ENCODE measurements at places on chromosomes 12 and 14.

DNA sequence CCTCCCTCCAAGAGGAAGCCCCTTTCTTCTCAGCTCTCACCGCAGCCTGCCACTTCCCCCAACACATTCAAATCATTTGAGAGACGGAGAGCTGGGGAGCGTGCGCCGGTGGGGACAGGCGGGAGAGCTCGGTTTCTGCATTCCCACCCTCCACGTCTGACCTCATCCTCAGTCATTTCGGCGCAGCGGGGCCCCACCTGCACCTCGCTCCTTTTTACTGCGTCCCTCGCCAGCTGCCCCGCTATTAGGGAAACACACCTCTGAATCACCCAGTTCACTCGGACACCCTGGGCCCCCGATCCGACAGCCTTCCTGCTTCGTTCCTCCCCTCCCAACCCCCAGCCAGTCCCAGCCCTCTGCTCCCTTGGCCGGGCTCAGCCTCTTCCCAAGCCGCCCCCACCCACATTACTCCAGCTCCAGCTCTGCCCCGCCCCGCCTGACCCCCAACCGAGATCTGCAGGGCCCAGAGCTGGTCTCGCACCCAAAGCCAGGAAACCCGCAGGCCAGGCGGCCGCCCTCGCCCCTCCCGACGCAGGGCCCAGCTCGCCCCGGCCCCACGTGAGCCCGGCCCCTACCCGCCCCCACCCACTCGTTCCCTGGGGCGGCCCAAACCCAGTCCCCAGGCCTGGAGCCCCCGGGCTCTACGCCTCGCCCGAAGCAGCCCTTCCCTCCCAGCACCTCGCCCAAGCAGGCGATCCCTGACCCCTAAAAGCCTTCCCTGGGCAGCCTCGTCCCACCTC lies 783 bp downstream of the CORO1C start:
- peak overlapping the region; percentile 97 for H3K27ac ChIP-seq
- no peaks in the 10 kb centered on the region for H3K27me3 ChIP-seq
- H3K36me3 ChIP-seq = peaks cover 76% of the 10 kb centered on the region
- H3K4me3 ChIP-seq = peak overlapping the region; percentile 81

DNA sequence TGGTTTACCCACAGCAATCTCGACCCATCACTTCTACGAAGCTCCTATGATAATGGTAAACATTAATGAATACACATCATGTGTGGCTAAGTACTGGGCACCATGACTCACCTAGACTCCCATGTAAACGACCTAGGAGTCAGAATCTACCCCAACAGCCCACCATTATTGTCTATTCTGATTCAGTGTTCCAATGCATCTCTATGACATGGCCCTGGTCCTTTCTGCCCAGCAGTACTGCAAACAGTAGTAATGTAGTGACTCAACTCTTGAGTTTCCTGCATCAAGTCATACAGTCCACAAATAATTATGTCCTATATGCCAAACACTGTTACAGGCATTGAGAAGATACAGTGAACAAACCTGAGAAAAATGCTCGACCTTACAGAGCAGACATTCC lies 14.6 kb downstream of the GTF2A1 start:
- H3K27me3 ChIP-seq = no peaks in the 10 kb centered on the region
- peaks cover 7% of the 10 kb centered on the region for H3K36me3 ChIP-seq
- H3K27ac ChIP-seq = no peak overlapping the region
- DNase-seq = no peak

- H3K4me1 ChIP-seq = no peaks in the 10 kb centered on the region
- H3K4me3 ChIP-seq = no peak overlapping the region
- peak; percentile 91 for DNase-seq
- H3K27me3 ChIP-seq = no peaks in the 10 kb centered on the region
- H3K36me3 ChIP-seq = no peaks in the 10 kb centered on the region
These were observed 29.1 kb downstream of the NFYB start for GRCh38 chr12:104108755-104109445.

DNA sequence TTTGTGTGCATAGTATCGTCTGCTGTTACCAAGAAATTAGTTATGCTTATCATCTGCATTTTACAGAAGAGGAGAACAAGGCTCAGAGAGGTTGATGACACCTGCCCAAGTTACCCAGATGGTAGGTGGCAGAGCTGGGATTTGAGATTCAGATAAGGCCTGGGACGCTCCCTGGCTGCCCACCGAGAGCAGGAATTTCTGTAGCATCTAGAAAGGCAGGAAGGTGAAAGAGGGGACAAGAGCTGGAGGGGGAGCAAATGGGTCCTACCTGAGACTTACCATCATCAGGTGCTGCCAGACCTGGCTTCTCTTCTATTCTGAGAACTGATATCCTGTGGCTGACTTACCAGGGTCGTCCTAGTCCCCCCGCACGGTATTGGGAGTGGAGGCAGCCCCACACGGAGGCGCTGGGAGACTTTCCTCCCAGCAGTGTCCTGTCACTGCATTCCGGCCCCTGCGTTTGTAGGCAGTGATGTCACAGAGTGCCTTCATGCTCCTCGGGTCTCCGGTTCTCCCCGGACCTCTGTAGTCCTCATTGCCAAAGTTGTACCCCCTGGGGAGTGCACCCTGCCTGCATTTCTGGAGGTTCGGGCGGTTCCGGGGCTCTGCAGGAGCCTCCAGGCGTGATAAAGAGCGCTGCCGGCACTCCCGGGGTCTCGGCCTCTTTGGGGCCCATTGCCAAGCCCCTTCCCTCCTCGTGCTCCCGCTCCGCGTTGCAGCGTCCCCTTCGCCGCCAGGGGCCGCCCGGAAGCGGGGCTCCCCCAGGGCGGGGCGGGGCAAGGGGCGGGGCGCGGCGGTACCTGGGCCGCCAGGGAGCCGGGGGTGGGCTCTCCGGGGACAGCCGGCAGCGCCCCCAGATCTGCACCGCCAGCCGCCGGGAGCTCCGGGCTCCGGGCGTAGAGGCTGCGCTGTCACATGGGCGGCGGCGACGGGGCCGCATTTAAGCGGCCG lies at the start of gene CABP1:
CABP1 (plus strand) TSS at position 856 of the 951 bp plus-strand sequence; CDS start at position 916, 60 bp downstream.
- peak within 1 kb of the TSS; percentile 71 for H3K4me3 ChIP-seq
- H3K36me3 ChIP-seq = peaks cover 6% of the 10 kb centered on the region
- peak; percentile 77 for DNase-seq

- H3K27me3 ChIP-seq = no peaks in the 10 kb centered on the region
- no peak overlapping the region for H3K27ac ChIP-seq
- H3K36me3 ChIP-seq = no peaks in the 10 kb centered on the region
These were observed 103.9 kb downstream of the AVPR1A start for GRCh38 chr12:63047146-63047545.

- no peaks in the 10 kb centered on the region for H3K4me1 ChIP-seq
- no peaks in the 10 kb centered on the region for H3K27me3 ChIP-seq
- H3K36me3 ChIP-seq = no peaks in the 10 kb centered on the region
- H3K4me3 ChIP-seq = no peak overlapping the region
- no peak overlapping the region for H3K27ac ChIP-seq
- DNase-seq = no peak
These were observed 693.8 kb downstream of the BCL11B start for GRCh38 chr14:98578204-98578603.

All from Calu3 (cell line).